ENCODE measurements at places on chromosomes 1 and 21.

GRCh38 chr1:156693848-156694689 is 11.3 kb downstream of the CRABP2 start:
- DNase-seq, result no peak

- DNase-seq, result no peak
Observed at GRCh38 chr1:113692342-113692741, 66.9 kb downstream of the PHTF1 start.

DNA sequence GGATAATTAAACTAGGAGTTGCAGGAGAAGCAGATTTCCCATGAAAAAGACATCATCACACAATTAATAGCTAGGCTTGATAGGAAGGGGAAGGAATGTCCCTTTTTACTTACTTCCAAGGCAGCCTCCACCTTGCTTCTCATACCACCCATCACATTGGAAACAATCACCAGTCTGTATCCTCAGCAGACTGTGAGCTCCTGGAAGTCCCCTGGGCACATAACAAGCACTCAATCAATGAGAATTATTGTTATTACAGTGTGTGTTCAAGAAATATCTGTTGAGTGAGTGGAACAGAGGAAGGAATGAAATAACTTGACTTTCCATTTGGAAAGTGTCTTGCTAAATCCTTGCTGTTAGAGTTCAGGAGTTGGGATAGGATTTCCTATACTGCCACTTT is 36.2 kb downstream of the HIVEP3 start:
- DNase-seq, result no peak

DNA sequence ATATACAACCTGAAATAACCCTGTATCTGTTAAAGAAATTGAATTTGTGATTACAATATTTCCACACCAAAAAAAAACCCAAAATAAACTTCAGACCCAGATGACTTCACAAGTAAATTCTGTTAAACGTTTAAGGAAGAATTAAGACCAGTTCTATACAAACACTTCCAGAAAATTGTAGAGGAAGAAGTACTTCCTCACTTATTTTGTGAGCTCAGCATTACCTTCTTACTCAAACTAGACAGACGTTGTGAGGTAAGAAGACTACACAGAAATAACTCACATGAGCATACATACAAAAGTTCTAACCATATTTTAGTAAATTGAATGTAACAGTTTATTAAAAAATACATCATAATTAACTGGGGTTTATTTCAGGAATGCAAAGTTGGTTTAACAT is 18.8 kb downstream of the RALGPS2 start:
- no peak for DNase-seq

- DNase-seq, result no peak
Observed at GRCh38 chr1:243525085-243525487, 269.2 kb downstream of the SDCCAG8 start.

GRCh38 chr1:28751315-28752060 is 14.7 kb downstream of the YTHDF2 start:
- DNase-seq, result no peak
